ENCODE measurements at places on chromosomes 2 and 18.

- no peak for DNase-seq
Measured at GRCh38 chr2:222945887-222946286, 85.1 kb downstream of the ACSL3 start.

- no peak for DNase-seq
Measured at GRCh38 chr2:205002390-205002789, 457.1 kb downstream of the PARD3B start.

GRCh38 chr2:43266711-43267111, 40.3 kb upstream of the ZFP36L2 start:
- no peak for DNase-seq

- peak; percentile 92 for DNase-seq
Measured at GRCh38 chr2:237669628-237670392, 42.4 kb downstream of the LRRFIP1 start.

DNA sequence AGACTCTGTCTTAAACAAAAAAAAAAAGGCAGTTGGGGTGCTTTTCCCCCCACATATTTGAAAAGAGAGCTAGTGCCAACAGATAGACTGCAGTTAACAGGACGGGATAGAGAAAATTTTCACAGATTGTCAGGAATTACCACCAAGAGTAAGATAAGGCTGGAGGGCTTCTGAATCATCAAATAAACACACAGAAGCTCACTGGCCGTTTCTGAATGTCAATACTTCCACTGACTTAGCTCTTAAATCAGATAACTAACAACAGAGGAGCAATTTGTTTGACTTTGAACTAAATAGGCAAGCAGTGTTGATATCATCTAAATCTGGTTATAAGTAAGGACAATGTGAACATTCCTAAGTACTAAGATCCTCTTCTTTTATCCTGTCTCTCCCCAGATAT, 34.7 kb downstream of the PIEZO2 start:
- DNase-seq = no peak

- DNase-seq = no peak
Measured at GRCh38 chr2:236998236-236998635, 87.5 kb upstream of the COPS8 start.

DNA sequence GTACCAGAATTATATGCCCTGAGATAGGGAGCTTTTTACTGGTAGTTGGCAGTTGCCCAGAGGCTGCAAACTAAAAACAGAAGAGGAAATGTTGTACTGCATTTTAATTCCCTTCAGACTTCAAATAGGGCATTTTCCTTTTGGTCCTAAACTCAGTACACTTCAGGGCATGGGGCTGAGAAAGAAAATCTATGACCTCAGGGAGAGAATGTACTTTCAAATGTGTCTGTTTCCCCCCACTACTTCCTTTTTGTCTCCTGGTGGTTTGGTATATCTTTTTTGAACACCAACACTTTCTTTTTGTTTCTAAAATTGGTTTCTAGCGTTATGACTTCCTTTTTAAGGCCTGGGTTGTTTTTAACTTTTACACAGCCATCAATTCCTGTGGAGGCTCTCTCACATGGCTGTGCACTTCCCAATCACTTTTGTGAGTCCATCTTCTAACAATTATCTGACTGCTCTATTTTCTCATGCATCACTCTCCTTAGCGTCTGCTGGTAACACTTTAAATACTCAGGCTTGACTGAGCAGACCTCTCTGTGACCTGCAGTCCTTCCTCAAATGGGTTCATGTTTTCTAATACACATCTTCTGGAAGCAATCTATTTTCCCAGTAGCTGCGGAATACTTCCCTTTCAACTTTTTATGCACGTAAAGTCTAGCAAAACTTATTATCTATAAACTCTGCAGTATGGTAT, 596.0 kb downstream of the LRP1B start:
- no peak for DNase-seq

GRCh38 chr2:179141206-179141605, 91.3 kb upstream of the CCDC141 start:
- no peak for DNase-seq

DNA sequence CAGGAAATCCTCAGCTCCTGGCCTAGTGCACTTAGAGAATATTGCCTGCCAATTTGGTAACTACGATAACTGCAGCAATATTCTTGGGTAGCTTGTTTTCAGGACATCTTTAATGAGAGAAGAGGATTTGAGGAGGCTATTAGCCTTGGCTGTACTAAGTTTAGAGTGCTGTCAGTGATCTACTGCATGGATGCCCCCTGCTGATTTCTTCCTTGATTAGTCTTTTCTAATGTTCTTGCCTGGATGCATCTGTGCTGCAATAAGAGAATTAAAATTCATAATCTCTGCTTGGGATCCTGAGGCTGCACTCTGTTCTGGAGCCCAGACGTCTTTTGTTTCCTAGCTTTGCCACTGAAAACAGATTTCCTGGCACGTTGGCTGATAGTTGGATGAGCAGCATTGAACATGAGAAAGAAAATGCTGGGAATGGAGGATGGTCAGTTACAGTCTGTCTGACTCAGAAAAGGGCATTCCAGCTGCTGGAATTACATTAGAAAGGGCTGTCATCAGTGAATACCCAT, 115.4 kb downstream of the CCDC85A start:
- no peak for DNase-seq
